ENCODE measurements at places on chromosomes 4 and X.

- DNase-seq, result no peak
Measured at GRCh38 chr4:111934314-111934713, 210.9 kb upstream of the FAM241A start.

GRCh38 chrX:12681047-12681446 is 110.2 kb upstream of the PRPS2 start:
- no peak for DNase-seq

GRCh38 chr4:147822128-147822527 is 90.2 kb downstream of the ARHGAP10 start:
- no peak for DNase-seq

DNA sequence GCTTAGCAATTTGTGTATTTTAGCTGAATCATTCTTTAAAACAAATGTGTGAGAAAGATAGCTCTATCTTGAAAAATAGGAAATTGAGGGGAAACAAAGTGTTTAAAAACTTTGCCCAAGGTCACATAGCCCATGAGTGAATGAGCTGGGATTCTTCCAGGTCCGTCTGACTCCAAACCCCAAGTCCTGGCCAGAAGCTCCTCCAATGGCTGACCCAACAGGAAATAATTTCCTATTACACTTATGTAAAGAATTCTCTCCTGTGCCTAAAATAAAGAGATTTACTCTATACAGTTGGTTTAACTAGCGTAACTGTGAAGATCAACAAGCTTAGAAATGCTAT is 287.6 kb downstream of the ARHGAP24 start:
- DNase-seq, result no peak

- DNase-seq, result no peak
Measured at GRCh38 chr4:15488136-15488535, 18.5 kb downstream of the CC2D2A start.

GRCh38 chr4:10671366-10671765 is 13.2 kb downstream of the CLNK start:
- DNase-seq, result no peak

GRCh38 chr4:48167538-48168263 is 33.7 kb upstream of the TXK start:
- no peak for DNase-seq

DNA sequence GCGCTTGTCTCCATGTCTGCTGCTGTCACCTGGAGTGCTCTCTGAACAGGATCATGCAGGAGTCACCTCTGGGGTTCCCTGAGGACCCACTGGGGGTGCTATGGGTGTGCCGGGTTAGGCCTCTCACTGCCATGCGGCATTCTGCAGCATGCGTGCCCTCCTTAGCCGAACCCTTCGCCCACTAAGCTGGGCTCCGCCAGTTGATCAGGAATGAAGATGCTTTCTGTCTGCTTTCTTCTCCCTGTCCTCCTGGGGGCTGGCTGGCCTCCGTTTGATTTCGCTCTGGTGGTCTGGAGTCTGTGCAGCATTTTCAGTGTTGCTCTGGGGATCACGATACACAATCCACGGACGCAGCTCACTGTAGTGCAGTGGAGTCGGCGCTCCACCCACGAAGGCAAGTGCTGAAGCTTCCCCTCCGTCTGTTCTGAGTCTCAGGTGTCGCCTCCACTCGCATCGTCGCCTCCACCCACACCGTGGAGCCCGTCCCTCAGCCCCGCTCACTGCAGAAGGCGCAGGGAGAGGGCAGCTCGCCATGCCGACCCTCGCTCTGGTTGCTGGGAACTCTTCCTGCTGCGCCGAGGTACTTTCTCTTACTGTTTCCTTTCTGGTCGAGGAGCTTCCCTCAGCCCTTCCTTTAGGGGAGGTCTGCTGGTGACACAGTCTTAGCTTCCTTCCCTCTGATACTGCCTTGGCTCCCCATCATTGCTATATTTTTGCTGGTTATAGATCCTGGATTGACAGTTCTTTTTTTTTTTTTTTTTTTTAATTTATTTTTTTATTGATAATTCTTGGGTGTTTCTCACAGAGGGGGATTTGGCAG is 29.2 kb downstream of the LETM1 start:
- no peak for DNase-seq

- DNase-seq, result no peak
Measured at GRCh38 chr4:113675731-113676697, 85.5 kb downstream of the CAMK2D start.

DNA sequence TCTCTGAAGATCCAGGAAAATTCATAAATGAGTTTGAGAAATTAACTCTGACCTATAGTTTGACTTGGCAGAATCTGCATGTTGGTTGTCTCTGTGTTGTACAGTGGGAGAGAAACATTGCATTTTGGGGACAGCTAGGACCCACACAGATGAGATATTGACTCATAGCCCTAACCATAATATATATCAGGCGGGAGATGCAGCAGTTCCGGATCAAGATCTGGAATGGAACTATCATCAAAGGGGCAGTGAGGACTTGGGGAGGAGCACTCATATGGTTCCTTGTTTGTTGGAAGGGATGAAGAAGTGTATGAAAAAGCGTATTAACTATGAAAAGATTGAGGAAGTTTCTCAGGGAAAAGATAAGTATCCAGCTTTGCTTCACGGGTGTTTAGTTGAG is 14.0 kb downstream of the CXCL2 start:
- no peak for DNase-seq

DNA sequence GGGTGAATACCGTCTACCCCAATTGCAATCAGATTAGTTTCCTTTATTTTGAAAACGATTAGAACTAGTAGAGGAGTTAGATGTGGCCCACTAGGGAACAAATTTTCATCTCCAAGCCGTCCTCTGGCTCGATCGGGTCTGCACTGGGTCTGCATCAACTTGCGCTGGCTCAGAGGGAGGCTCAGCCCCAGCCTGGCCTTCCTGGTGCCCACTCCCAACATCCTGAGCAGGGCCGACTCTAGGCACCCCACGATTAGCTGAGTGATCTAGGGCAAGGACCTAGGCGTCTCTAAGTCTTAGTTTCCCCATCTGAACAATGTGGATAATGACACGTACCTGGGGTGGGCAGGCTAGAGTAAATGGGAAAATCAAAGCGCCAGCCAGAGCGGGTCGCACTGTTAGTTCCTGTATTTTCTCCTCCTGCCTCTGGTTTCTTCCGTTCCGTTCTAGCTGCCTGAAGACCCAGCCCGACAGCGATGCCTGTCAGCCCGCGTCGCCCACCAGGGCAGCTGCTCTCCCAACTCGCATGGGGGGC is 7.7 kb upstream of the HAND2 start:
- DNase-seq, result no peak

- DNase-seq, result no peak
Measured at GRCh38 chrX:102560423-102561068, 38.8 kb upstream of the ARMCX5 start.

- DNase-seq, result no peak
Measured at GRCh38 chrX:47098338-47099094, 20.3 kb downstream of the RGN start.

DNA sequence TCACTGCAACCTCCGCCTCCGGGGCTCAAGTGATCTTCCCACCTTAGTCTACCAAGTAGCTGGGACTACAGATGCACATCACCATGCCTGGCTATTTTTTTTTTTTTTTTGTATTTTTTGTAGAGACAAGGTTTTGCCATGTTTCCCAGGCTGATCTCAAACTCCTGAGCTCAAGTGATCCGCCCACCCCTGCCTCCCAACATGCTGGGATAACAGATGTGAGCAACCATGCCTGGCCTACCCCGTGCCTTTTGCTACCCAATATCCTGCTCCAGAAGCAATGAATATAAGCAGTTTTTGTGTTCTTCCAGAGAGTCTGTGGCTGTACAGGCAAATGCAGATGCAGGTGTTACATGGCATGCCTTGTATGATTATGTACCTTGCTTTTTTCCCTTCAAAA is 50.5 kb downstream of the TBC1D14 start:
- DNase-seq, result no peak

DNA sequence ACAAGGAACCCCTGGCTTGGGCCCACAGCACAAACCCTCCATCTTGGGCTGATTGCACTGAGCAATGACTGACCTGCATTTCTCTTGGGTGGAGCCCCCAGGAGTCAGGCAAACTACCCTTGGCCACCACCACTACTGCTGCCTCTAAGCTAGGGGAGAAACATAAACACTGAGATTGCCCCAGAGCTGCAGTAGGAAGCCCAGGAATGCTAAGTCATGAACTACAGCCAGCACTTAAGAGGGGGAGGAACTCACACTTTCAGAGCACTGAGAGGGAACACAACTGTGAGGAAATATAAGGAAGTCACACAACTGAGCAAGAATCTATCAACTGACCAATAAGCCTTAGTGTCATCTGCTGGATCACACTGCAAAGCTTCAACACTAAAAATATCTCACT is 111.6 kb upstream of the PPP3CA start:
- DNase-seq, result no peak

DNA sequence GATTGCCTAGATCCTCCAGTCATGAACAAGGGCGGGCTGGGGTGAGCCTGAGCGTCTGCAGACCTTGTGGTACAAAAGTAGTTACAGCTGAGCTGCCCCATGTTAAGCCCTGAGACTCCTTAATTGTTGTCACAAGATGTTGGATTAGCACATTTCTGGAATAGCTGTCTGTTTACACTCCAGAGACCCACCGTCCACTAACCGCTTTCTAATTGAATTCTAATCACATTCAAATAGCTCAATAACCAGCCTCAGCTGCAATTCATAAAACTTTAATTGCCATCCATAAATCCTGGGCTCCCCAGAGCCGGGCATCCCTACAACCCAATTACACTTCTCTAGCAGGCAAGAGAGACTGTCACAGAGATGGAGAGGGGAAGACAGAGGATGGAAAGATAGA is 1.6 kb upstream of the GSX2 start:
- no peak for DNase-seq

GRCh38 chr4:141575884-141576283 is 60.5 kb upstream of the IL15 start:
- no peak for DNase-seq

DNA sequence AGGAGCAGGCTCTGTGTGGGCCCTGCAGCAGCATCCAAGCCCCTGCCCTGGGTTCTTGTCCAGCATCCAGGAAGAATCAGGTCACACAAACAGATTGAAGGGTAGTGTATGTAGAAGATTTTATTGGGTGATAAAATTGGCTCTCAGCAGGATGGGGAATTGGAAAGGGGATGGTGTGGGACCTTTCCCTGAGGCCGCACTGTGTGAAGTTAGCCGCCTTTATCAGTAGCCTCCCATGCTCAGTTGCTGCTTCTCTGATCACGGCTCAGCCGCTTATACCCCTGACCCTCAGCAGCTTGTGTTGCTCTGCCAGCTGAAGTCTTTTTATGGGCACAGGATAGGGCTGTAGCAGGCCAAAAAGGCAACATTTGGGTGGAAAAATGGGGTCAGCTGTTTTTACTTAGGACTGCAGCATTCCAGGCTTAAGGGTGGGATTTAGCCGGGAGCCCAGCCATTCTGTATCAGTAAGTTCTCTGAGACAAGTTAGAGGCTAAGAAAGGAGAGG is 35.2 kb upstream of the CCNG2 start:
- no peak for DNase-seq

DNA sequence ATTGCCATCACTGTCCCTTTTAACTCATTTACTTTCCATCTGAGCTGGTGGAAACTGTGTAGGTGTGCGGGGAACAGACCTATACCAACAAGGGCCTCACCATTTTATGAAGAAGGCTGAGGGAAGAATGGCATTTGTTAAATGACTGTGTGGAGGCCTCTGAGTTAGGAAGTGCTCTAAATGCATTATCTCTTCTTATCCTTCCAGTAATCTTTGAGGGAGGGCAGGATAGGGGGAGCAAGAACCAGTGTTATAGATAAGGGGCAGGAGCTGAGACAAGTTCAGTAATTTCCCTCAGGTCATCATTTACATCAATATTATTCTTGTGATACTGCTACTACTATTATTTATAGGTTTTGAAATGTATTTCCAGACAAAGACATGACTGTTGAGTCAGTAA is 122.4 kb upstream of the PDLIM3 start:
- DNase-seq, result no peak

- DNase-seq, result no peak
Measured at GRCh38 chr4:188455062-188455752, 316.0 kb downstream of the TRIML1 start.

GRCh38 chr4:180099957-180100356 is 2143.2 kb upstream of the TENM3 start:
- DNase-seq, result no peak

GRCh38 chr4:184747034-184747830 is 13.3 kb upstream of the CENPU start:
- no peak for DNase-seq

- no peak for DNase-seq
Measured at GRCh38 chr4:114780205-114780604, 181.6 kb downstream of the UGT8 start.

GRCh38 chrX:55695227-55696018 is 22.1 kb upstream of the RRAGB start:
- DNase-seq, result no peak

GRCh38 chr4:122810669-122811068 is 16.0 kb upstream of the FGF2 start:
- no peak for DNase-seq

- DNase-seq, result no peak
Measured at GRCh38 chr4:6751611-6752485, 30.7 kb upstream of the KIAA0232 start.

GRCh38 chr4:140704392-140704960 is 51.7 kb downstream of the TBC1D9 start:
- DNase-seq, result no peak

GRCh38 chrX:129958814-129959492 is 23.5 kb upstream of the BCORL1 start:
- DNase-seq, result no peak

DNA sequence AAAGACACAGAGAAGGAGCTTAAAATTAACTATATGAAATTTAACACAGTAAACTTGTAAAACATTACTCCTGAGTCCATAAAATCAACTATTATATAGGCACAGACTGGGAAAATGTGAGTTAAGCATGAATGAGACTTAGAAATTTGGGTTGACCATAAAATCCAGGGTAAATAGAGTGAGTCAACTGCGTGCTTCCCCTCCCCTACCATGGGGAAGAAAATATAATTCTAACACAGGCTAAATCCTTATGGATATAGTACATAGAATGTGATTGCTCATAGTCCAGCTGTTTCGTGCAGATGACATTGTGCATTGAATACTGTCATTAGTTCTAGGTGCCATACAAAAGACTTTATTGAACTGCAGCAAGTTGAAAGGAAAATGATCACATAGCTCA is 42.2 kb downstream of the KLHL5 start:
- DNase-seq, result no peak

GRCh38 chr4:24240655-24241054 is 343.7 kb downstream of the DHX15 start:
- no peak for DNase-seq

GRCh38 chr4:151324752-151325110 is 674 bp downstream of the SH3D19 start:
- no peak for DNase-seq

DNA sequence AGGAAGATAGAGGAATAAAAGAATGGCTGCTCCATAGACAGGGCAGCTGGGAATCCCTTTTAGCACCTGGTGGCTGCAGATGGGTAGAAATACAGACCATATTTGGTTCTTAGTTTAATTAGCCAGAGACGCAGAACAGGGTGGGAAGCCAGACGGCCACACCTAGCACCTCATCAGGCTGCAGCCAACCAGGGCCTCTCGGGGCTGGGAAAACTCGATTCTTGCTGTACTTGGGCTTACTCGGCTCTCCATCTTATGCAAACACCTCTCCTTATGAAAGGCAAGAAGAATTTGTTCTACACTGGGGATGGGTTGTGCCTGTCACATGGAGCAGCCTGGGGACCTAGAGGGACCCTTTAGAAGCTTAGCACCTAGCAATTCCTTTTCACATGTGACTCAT is 19.7 kb downstream of the IRAK1 start:
- DNase-seq, result no peak
